ENCODE measurements at places on chromosomes 3 and 15.

DNA sequence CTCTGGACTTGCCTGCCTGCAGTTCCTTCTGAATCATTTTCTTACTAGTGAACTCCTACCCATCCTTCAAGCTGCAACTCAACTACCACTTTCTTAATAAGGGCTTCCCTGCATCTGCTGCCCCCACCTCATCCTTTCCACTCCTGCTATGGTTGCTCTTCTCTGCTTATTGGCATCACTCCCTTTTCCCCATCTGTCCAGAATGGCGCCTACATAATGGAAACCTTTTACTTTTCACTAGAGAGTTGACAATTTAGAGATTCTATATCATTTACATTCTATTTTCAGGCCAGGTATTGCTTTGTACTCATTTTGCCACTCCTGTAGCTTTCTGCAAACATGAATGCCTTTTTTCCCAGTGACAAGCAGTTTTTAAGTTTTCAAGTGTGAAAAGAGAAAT, 1.9 kb upstream of the EPHA3 start:
- no peak for DNase-seq

- DNase-seq = no peak
Observed at GRCh38 chr15:97995881-97996603, 35.5 kb downstream of the ARRDC4 start.

GRCh38 chr3:152874896-152875749, 40.2 kb downstream of the P2RY1 start:
- DNase-seq = no peak

GRCh38 chr3:78670746-78671145, 1097.1 kb downstream of the ROBO1 start:
- no peak for DNase-seq

GRCh38 chr3:63872135-63872924, 8.7 kb downstream of the ATXN7 start:
- no peak for DNase-seq

DNA sequence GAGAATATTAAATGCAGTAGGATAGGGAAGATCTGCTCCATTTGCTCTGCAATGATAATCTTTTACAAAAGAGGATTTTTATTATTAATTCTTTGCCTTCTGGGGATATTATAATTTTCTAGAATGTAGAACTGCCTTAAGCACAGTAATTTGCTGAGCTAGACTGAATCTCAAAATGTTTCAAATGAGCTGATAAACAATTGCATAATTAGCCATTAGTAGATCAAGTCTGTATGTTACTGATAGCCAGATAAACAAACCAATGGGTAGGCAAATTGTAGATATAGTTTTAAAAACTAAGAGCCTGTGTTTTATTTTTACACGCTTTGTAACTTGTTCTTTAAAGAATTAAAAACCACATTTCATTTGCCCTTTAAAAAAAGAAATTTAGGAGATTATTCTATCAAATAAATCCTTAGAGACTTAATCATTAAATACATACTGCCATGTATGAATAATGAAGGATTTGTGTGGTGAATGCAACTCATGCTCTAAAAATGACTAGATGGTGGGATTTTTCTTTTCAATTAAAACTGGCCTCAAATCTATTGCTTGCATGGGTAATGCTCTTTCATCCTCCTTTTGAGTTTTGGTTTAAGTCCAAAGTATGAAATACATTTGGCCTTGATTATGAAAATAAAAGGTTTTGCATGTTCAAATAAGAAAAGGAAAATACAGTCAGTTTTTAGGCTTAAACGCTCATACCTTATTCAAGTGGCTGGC, 32.6 kb upstream of the NANOGP8 start:
- no peak for DNase-seq

DNA sequence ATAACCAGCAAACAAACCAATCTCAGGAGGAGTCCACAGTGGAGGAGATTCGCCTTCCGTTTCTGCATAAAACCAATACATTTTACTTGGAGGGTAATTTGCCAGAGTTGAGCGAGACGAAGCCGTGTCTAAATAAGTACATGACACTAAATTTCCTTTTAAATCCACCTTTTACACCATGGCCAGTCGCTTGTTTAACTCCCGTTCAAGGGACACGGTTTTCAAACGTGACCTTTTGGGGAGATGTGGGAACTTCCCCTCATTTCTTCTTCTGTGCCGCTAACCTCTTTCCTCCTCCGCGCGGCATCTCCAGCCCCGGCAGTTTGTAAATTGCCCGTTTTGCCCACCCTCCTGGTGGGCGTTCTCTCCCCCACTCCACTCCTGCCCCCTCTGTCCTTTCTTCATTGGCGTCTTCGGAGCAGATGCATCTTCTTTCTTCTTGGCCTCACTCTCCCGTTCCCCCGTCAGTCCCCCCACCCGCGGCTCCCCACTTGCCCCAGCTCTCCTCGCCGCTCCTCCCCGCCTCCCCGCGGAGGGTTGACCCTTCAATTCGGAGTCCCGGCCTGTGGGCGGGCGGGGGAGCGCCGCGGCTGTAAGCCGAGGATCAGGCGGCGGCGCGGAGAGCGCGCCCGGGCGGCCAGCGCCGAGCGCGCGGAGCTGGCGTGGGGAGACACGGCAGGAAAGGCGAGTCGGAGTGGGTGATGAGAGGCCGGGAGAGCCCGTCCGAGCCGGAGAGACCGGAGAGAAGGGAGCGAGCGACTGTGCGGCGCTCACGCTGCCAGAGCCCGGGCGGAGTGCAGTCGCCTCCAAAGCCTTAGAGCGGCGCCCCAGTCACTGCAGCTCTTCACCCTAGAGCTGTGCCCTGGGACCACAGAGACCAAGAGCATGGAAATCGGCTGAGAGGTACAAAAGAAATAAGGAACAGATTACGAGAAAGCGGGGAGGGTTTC, at the start of gene NLGN1:
TSS of gene NLGN1 (plus strand) at position 584 of the 950 bp plus-strand sequence.
- no peak for DNase-seq

- DNase-seq = no peak
Observed at GRCh38 chr15:41939986-41940385, 32.4 kb downstream of the EHD4 start.

DNA sequence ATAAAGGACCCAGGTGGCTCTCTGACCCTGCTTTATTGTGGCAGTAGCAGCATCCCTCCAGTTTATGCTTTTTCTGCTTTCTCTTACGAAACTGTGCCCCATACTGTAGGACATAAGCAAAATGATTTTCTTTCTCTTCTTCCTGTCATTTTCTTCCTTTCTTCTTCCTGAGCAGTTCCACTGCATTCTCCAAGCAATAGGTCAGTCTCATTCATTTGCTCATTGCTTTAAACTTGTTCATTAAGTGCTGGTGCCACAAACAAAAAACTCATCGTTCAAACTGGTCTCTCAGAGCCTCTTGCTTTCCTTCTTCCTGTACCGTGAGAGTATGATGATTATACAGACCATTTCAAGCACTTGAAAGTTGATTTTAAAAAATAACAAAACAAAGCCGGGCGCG, 66.8 kb downstream of the PDE8A start:
- no peak for DNase-seq

DNA sequence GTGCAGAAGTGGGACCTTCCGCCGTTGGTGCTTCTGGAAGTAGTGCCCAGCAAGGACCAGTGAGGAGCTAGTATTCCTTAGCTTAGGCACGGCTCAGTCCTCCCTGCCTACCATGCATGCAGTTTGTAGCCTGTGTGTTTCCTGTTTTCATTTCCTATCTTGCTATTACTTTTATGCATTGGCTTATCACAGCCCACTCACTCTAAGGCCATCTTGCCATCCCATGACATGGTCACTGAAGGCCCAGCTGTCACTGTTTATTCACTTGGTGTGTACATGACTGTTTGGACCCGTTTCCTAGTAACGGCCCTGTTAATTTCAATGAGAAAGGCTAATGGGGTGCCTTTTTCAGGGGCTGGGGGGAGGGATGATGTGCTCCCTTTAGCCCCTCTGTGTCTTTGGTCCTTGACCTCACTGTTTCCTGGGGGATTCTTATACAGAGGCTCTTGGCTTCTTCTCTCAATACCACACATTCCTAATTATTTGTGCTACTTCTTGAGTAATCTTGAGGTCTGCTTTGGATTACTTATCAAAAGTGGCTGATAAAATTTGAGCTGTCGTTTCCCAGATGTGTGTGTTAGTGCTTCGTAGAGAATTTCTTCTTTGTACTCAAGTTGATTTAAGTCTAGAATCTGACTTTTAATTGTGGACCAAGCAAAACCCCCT, 24.5 kb upstream of the TRAK1 start:
- no peak for DNase-seq

DNA sequence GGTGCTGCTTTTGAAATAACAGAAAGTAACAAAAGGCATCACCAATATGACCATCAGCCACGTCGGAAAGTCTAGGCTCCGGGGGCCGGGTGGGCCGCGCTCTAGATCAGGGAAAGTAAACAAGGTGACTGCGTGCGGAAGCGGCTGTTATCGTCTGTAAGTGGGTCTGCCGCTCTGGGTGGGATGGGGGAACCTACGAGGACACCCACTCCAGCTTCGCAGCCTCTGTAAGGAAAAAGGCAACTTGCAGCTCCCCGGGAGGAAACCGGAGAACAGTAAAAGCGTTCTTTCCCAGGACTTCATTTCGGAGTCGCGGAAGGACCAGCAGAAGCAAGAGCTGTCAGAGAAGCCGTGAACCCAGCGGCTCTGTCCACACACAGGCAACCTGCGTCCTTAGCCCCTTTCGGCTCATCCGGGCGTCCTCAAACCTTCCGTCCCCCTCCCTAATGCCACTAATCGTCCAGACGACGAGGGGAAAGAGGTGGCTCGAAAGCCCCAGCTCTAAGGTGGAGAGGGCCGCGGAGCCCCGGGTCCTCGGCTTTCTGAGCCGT, 461 bp downstream of the XRN1 start:
- peak; percentile 11 for DNase-seq

DNA sequence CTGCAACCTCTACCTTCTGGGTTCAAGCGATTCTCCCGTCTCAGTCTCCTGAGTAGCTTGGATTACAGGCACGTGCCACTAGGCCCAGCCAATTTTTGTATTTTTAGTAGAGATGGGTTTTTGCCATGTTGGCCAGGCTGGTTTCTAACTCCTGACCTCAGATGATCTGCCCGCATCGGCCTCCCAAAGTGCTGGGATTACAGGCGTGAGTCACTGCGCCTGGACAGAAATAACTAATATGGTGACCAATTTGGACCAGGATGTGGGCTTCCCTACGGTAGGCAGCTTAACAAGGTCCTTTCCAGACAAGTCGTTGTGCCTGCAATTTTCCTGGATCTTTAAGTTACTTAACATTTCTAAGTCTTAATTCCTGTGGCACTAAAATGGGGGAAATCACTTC, 14.8 kb downstream of the WDR53 start:
- DNase-seq = no peak

GRCh38 chr15:98069256-98069655, 108.8 kb downstream of the ARRDC4 start:
- no peak for DNase-seq

GRCh38 chr3:53845103-53845880, 927 bp downstream of the CHDH start:
- no peak for DNase-seq

- DNase-seq = no peak
Observed at GRCh38 chr3:114362815-114363214, 69.0 kb downstream of the TIGIT start.

- no peak for DNase-seq
Observed at GRCh38 chr3:133859381-133860234, 36.1 kb downstream of the RAB6B start.

DNA sequence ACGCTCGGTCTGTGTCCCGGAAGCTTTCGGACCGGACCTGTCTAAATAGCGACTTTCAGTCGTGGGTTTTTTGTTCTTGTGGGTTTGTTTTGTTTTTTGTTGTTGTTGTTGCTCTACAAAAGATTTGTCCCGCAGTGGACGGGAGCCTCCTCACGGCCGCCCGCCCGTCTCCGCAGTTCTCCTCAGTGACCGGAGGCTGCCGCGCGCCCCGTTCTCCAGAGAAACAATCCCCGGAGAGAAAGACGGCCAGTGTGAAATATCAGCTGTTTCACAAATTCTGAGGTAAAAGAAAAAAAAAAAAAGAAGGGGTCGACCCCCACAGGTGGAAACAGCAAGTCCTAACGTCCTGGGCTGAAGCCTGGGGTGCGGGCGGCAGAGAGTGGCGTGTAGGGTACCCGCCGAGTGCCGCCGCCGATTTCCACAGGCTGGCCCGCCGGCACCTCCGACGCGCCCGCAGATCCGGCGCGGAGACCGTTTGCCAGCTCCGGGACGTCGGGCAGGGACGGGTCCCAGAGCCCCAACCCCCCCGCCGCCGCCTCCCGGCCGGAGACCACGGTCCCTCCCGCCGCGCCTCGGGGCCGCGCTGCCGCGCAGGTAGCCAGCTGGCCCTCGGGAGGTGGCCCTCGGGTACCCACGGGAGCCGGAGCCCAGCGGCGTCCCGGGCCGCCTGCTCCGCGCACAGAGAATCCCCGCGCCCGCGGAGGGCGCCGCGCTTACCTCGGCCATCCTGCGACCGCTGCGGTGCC, 478 bp downstream of the BNC1 start:
- DNase-seq = no peak

- DNase-seq = no peak
Observed at GRCh38 chr3:138849222-138849940, 14.7 kb upstream of the PIK3CB start.

GRCh38 chr3:100400419-100400779, 490 bp downstream of the TOMM70 start:
- DNase-seq = no peak

- DNase-seq = no peak
Observed at GRCh38 chr15:45612790-45613415, 21.9 kb upstream of the SQOR start.

GRCh38 chr15:58694641-58695398, 54.7 kb downstream of the ADAM10 start:
- DNase-seq = no peak

- no peak for DNase-seq
Observed at GRCh38 chr3:158789592-158789991, 12.3 kb upstream of the MFSD1 start.

- no peak for DNase-seq
Observed at GRCh38 chr3:42412526-42413155, 2.2 kb upstream of the LYZL4 start.

DNA sequence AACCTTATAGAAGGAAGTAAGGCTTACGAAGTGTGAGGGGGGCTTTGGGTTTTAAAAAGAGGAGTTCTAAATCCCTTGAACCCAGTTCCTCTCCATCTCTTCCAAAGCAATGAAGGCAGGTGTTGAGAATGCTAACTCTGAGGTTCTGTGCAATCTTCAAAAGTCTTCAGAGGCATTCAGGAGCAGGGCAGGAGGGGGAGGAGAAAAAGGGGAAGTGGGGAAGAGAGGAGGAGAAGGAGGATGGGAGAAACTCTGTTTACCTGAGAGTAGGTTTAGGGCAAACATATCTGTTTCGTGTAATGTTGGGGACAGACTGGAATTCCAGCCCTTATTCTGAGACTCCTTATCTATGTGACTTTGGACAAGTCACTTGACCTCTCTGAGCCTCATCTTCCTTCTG, 36.9 kb downstream of the FAM3D start:
- no peak for DNase-seq

- no peak for DNase-seq
Observed at GRCh38 chr15:93238641-93239040, 149.6 kb upstream of the RGMA start.

- DNase-seq = no peak
Observed at GRCh38 chr3:117238806-117239205, 529.2 kb downstream of the TUSC7 start.

All from activated CD8-positive, alpha-beta memory T cell treated with anti-CD3 and anti-CD28 coated beads for 1 hour (primary cell).